ENCODE measurements at places on chromosomes 1 and 21. TPM values are rescaled to one million over a fixed set of nuclear protein-coding genes. Genes with fewer than 3 reads are reported as not detected.

The CTTNBP2NL gene
- 13.0 TPM for total RNA-seq

The MROH9 gene
- total RNA-seq = not detected

The EPB41 gene
- 2.1 TPM for total RNA-seq

The TRIM46 gene
- 1.1 TPM for total RNA-seq

DNA sequence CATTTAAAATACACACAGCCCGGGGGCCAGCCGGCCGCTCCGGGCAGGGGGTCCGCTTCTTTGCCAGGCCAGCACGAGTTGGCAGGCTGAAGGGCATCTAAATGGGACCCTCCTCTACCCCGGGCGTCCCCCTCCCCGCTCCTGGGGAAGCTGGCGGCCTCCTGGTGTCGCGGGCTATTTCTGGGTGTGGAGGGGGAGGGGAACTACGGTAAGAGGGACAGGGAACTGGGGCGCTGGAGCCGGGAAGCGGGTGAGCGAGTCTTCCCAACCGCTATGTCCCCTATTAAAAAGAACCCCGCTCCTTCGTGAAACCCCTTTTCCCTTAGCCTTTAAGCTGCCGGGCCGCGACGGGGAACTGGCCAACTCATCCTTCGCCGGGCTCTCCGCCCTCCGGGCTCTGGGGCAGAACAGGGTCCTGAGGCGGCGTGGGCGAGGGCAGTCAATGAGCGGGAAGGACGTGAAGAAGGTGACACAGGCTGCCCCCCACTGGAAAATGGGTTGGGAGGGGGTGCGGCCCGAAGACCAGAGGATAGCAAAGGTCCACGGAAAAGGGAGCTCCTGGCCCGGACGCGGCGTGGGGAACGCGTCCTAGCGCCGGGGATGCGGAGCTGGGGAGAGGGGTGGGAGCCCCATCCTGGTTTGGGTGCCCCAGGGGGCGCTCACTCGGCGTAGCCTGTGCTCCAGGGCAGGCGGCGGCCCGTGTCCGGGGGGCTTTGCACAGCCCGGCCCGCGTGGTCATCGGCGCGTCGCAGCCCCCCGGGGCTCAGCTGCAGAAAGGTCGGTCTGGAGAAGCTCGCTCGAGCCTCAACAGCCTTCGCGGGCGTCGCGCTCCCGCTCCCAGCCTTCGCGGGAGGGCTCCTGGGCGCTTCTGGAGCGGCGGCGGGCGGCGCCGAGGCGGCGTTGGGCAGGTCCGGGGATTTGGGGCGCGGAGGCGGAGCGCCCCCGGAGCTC lies 544 bp downstream of the PPM1J start:
- DNase-seq = peak; percentile 55

DNA sequence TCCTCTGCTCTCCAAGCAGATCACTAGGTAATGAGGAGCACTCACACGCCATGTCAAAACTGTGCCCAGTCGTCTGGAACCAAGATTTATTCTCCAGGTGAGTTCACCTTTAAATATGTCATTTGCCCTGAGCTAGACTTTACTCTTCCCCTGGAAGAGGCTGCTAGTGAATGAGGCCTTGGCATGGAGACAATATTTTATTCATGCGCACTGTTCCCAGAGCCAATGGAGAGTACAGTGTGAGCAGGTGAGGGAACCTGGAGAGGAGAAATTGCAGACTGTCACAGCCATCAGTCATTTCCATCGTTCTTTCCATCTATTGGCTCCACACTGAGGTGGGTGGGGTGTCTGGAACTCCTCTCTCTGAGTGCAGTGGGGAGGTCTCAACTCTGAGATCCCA lies 333.6 kb downstream of the KCNH1 start:
- no peak for DNase-seq

The GJA4 gene
- total RNA-seq = not detected

The SPRR2F gene
- total RNA-seq = not detected

The IL10RB gene
- total RNA-seq = 77.5 TPM

DNA sequence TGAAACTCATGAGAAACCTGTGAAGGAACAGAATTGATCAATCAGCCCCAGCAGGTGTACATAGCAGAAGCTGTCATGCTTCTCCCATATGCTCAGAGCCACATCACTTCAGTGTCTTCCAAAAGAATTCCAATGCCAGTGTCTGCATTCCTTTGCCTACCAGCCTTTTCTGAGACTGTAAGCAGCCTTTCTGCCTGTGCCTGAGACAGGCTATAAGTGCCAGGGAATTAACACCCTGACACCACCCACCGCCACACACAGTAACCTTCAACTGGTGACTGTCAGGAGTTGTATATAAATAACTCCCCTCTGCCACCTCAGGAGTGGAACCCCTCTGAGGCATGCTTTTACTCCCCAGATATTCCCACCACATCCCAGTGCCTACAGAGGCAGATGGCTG lies 38.1 kb upstream of the SLAMF9 start:
- no peak for DNase-seq

The GABRD gene
- not detected for total RNA-seq

GRCh38 chr1:167328816-167329483 lies 108.3 kb downstream of the POU2F1 start:
- DNase-seq = no peak

The TSTD1 gene
- total RNA-seq = not detected

The RPL5 gene
- total RNA-seq = 1,004 TPM

DNA sequence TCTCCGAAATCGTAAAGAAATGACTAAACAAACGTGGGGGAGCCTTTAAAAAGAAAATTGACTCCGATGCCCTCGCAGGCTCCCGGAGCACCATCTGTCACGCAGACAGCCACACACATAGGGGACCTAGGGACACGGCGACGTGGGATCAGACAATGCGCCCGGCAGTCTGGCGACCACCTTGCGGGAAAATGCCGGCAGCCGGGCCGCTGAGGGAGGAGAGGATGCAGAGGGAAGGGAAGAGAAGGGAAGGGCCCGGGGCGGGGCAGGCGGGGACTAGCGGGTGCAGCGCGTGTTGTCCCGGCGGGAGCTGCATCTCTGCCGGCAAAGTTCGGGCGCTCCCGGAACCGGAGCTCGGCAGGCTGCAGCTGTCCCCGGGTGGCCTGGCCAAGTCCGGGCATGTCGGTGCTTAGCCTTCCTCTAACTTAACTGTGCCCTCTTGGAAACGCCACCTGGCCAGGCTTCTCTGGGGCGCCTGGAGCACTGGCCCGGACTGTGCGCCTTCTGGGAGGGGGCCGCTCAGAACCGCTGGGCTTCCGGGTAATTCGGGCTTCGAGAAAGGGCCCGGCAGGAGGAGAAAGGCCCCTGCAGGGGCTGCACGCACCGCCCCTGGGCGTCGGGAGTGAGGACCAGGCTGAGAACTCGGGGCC lies 1.8 kb downstream of the NHLH2 start:
- DNase-seq = no peak

DNA sequence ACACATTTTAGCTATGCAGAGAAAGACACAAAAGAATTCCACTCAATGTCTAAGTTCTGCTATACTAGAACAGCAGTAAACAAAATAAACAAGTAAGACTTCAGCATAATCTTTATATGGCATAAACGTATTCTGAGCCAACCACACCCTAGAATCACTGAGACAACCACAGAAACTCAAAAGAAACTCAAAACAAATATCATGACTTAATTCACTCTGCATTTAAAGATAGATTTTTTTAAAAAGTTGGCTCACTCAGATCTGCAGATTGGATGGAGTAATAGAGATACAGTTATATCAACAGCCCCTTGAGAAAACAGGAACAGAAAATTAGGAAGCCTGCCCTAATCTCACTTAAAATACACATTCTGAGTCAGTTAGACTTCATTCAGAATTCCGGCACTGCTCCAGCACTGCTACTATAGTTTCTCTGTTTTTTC lies 95.0 kb downstream of the COL24A1 start:
- DNase-seq = no peak

The FNDC5 gene
- total RNA-seq = 0.84 TPM

DNA sequence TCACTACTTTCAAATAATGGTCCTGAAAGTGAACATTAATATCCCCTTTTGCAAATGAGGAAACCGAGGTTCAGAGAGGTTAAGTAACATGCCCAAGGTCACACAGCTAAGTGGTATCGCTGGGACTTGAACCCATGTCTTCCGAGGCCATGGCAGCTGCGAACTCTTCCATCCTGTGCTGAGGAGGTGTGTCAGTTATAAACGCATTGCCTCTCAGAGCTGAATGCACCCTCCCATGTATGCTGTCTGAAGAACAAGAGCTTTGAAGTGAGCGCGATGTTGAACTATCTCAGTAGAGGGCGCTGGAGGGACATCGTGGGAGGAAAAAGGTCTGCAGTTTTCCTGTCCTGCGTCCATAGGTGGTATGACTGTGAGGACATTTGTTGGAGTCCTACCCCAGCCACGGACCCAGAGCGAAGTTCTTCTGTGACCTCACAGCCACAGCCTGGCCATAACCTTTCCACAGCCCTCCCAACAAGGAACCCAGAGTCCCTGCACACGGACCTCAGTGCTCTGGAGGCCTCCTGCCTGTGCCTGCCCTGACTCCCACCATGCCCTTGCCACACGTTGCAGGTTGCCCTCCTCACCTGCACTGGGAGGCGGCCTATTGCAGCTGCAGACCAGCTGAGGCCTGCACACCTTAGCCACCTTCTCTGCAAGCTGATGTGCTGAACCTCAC lies 7.5 kb downstream of the MYOC start:
- peak; percentile 80 for DNase-seq

The LCK gene
- not detected for total RNA-seq

DNA sequence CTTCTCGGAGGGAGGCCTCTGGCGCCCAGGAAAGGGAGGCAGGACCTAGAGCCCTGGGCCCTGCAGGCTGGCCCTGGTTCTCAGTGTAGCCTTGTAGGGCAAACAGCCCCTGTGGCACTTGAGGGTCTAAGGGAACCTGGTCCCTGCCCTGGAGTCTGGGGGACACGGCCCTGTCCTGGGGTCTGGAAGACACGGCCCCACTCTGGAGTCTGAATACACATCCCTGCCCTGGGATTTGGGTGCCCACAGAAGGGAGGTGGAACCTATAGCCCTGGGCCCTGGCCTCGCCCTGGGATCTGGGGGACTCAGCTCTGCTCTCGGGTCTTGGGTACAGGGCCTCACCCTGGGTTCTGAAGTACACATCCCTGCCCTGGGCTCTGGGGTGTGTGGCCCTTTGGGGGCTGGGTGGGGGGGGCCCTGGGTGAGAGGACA lies 97.9 kb downstream of the OBSCN start:
- peak; percentile 39 for DNase-seq

The PDZK1 gene
- total RNA-seq = 2.1 TPM

DNA sequence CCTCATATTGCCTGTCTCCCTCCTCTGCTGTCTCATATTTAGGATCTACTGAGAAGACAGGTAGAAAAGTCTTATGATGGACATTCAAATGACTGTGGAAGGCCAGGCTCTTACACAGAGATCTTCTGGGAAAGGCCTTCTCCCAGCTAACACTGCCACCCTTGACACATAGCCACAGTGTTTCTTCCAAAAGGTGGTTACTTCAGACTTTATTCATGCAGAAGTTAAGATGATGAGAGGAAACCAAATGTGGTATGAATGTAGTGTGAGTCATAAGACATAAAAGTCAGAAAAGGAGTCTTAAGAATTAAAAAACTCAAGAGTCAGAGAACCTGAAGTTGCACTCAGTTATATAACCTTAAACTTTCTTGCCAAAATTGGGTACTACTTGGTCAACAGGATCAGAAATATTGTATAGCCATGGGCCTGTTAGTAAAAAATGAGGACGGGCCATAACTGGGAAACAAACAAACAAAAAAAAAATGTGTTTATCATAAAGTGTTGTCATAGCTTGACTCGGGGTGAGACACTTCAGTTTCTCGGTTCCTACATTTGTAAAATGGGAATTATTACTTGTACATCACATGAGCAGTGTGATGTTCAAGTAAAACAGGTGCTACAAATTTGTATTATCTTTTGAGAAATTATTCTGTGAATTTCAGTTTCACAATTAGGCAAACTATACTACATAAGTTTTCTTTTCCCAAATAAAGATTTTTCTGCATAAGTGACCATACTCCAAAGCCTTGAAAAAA lies 1.2 kb upstream of the DENND1B start:
- DNase-seq = peak; percentile 60

The MSH4 gene
- not detected for total RNA-seq

The CACNA1S gene
- not detected for total RNA-seq

- no peak for DNase-seq
These were observed 30.4 kb upstream of the DISP3 start for GRCh38 chr1:11448373-11449099.

The SPATC1L gene
- total RNA-seq = 4.3 TPM

GRCh38 chr1:185426848-185427247 lies 109.8 kb upstream of the IVNS1ABP start:
- DNase-seq = peak; percentile 37

The SH3BGR gene
- 5.2 TPM for total RNA-seq

The HOOK1 gene
- total RNA-seq = not detected

DNA sequence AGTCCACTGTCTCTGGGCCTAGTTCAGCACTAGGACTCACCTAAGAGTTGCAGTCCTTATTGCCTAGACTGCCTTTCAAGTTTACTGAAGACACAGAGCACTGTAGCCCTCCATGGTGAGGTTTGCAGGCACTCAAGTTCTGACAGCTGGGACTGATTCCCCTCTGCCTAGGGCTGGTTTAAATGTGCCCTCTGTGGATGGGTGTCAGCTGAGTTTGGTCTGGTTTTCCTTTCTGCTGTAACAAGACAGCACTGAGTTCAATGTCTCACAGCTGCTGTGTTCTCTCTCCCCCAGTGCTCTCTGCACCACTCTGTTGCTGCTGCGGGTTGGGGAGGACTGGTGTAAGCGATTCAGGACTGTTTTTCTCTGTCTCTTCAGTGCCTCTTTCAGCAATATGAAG lies 75.2 kb upstream of the C1orf21 start:
- DNase-seq = no peak

DNA sequence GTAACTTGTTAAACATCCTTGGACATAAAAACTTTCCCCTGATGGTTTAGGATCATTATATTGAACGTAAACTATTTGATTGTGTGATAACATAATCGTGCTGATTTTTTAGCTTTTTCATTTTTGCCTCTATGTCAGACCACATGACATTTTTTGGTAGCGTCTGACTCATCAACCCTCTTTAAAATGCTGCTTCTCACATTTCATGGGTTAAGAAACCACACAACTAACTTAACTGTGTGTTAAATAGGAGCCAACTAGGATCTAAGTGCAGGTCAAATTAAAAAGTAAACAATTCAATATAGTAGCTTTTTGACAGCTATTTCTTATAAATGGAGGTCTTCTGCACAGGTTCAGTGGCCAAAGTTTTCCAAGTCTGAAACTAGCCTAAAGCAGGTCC lies 9.8 kb downstream of the BTG3 start:
- no peak for DNase-seq

DNA sequence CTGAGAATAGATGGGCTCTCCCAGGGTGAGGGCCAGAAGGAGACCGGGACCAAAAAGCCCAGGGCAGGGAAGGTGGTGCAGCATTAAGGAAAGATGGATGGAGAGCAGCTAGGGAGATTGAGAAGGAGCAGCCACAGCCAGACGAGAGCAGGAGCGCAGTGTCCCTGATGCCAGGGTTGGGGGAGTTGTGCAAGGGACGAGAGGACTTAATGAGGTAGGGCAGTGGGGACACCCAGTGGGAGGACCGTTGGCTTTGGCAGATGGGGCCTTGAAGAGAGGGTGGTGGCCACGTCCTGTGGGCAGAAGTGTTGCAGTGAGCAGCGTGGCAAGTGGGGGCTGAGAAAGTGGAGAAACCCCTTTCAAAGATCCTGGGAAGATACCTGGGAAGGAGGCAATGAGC lies 38.0 kb upstream of the KDM4A start:
- no peak for DNase-seq

The CA14 gene
- not detected for total RNA-seq

All from SJSA1 (cell line).